ENCODE measurements at places on chromosomes 11 and 22.

GRCh38 chr11:56509439-56509838, 18.3 kb upstream of the OR5M8 start:
- DNase-seq, result no peak

DNA sequence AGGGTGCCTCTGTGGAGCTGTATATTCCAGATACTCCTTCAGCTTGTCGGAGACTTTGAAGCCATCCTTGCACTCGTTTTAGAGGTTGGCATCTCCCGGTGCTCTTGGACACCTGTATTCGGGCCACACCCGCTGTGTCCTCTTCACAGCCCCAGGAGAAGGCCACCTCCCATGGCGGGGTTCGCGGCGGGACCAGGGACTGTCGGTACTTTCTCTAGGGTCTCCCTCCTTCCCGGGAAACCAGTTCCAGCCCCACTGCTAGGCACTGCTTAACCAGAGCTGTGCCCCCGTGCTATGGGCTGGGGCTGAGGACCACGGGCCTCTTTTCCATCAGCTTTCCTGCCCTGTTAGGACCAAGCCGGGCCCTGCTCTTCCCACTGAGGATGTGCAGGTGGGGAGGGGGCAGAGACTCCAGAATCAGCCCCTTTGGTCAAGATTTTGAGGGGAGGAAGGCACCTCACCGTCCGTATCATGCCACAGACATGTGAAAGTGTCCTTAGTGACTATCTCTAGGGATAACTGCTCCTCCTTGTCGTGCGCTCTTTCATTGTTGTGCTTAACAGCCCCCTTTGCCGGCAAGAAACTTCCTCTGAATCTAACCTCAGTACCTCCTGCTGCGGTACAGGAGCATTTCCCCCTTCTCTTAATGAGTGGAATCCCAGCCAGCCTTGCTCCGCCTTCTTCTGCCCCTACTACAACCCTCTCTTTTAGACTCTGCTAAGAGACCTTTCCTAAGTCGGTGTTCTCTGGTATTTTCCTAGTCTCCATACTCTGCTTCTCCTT, 1.2 kb upstream of the B3GAT1 start:
- DNase-seq, result no peak

DNA sequence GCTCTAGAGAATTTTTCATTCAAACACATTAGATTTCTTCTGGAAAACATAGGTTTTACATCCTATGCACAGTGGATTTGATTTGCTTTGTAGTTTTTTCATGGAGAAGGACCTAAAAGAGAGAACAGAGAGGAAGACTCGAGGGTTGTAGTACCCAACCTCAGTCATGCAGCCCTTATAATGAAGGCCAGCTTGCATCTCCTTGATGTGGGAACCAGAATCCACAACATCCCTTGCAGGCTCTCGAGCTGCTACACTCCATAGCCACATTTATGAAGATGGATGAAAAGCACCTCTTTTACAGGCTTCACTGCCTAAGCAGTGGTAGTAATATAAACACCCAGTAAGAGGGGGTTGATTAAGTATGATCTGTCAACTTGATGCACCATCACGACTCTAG, 9.5 kb upstream of the OR5B12 start:
- DNase-seq, result no peak

- DNase-seq, result no peak
These were observed 14.2 kb upstream of the IL10RA start for GRCh38 chr11:117972044-117972443.

DNA sequence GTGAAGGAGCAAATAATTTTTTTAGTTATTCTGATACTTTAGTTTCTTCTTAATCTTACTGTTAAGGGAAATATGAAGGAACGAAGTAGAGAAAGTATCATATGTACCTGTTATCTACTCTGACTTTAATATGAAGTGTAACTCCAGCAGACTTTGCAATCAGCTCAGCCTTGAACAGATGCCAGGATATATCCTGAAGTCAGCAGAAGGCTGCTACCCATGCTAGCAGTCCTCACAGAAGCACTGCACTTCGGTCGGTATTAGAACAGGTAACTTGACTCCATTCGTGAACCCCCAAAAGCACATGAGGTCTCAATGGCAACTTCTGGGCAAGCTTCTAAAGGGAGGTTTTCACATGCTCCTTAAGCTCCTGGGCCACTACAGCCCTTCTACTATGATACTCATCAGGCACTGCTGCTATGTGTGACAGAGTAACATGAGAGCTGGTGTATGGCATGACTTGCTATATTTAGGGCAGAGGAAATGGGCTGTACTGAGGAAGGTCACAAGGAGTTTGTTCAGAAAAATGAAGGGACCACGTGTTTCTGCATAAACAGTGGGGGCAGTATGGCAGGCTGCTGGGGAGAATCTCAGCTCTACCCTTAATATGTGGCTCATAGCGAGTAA, 344.1 kb downstream of the SOX6 start:
- no peak for DNase-seq

GRCh38 chr11:1120532-1121330, 37.0 kb upstream of the MUC5AC start:
- no peak for DNase-seq

- no peak for DNase-seq
These were observed 72.4 kb upstream of the BIRC3 start for GRCh38 chr11:102244681-102245409.

- no peak for DNase-seq
These were observed 4.6 kb downstream of the MALAT1 start for GRCh38 chr11:65503368-65503948.

DNA sequence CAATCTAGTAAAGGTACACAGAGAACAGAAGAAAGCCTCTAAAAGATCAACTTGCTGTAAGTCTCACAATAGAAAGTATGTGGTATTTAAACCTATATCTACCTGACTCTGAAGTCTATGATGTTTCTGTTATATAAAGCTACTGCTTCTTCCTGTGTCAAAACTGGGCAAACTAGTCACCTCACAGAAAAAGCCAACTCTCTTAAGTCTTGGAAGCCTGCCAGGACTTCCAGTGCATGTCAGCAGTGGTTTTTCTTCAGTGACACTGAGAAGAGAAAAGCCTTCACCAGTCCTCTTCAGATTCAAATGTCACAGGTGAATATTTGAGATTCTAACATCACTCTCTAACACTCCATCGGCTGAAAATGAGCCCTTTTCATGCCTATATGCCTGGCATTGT, 808.0 kb downstream of the DLG2 start:
- no peak for DNase-seq

- no peak for DNase-seq
These were observed 2.2 kb downstream of the TANGO2 start for GRCh38 chr22:20022978-20023613.

DNA sequence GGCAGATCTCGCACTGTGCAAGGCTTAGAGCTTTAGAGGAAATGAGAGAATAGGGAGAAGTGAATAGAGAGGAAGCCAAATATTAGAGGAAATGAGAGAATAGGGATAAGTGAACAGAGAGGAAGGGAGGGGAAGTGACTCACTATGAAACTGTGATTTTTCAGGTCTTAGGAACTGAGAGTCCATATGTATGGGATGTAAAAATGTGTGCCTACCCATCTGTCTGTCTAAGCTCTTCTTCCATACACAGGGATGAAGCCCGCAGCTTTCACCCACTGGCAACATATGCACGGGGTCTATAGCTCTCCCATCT, 6.4 kb upstream of the CCDC86 start:
- DNase-seq, result no peak

DNA sequence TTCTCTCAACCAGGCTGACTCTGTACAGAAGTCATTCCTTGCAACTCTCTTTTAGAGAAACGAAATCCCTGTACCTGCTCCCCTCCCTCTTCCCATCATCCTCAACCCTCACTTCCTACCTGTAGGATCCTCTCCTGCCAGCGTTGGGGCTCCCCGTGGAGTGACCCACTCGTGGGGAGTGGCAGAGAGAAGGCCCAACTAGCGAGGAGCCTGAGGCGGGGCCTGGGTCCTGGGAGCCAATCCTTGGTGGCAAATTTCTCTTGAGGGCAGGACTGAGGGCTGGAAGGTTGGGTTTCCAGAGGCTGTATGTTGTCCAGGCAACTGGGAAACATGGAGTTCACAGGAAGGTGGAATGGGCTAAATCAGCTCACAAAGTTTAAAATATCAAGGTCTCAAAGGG, 10.4 kb downstream of the NHERF4 start:
- DNase-seq, result no peak

GRCh38 chr11:47078751-47079521, 97.7 kb downstream of the ARFGAP2 start:
- DNase-seq, result no peak

- no peak for DNase-seq
These were observed 19.6 kb downstream of the RNF121 start for GRCh38 chr11:71948314-71949027.

DNA sequence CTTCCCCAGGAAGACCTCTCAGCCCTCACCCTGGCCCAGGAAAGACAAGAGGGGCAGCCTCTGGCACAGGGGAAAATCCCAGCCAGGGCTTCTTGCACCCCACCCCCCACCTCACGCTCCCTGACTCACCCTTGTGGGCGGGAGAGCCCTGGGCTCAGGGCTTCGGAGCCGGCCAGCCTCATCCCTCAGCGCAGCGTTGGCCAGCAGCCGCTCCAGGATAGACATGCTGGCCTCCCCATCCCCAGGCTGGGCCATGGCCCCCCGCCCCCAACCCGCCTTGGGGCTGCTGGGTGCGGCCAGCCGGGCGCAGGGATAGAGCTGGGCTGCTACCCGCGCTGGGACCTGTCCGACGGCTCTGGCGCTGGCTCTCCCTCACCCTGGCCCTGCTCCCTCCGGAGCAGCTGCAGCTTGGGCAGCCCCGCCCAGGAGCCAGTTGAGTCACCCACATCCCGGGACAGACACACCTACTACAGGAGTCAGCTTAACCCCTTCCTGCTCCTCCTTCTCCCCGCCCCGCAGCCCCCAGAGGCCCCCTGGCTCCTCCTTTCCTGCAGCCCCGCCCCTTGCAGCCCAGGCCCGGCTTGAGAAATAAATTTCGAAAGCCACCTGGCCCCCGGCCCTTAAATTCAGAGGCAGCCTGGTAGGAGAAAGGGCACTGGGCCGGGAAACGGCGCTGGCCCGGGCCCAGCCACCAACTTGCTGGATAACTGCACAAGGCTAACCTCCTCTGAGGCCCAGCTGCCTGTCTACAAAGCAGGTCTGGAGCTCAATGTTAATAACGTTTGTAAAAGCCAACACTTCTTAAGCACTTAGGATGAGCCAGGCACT, 13.4 kb downstream of the TNKS1BP1 start:
- DNase-seq, result no peak

DNA sequence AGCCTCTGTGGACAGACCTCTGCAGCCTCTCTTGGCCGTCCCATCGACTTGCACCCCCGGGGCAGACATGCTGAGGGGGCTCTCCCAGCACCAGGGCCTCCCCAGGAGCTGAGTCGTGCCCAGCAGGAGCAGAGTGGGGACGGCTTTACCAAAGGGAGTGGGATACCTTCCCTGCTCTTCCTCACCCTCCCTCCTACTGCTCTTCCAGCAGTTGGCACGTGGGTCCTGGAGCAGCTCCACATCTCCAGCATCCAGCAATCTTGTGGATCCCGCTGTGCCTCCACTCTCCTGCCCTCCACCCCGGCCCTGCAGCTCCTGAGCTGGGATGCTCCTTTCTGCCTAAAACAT, 854.0 kb downstream of the BRD1 start:
- DNase-seq, result no peak

Data from T-helper 1 cell (primary cell).